Activated T-helper 2 cell treated with anti-CD3 and anti-CD28 coated beads, Interferon-gamma antibody, Interleukin-2, Interleukin-4, amounts not matched to agents 10 μg/mL and 5 μg/mL and 100 μg/mL, durations not matched to agents 14 hours and 24 hours and 36 hours (primary cell): ENCODE measurements at places on chromosomes 2 and 18. TPM values are rescaled to one million over a fixed set of nuclear protein-coding genes. Genes with fewer than 3 reads are reported as not detected.
A peak's percentile ranks its signal among the peaks of the same experiment; 100 is the strongest.

GRCh38 chr18:68778280-68778886, 19.5 kb upstream of the CCDC102B start:
- H3K27ac ChIP-seq: no peak overlapping the region
- no peak for DNase-seq
- no peak overlapping the region for H3K4me3 ChIP-seq
- H3K36me3 ChIP-seq: no peaks in the 10 kb centered on the region
- H3K4me1 ChIP-seq: no peaks in the 10 kb centered on the region
- no peaks in the 10 kb centered on the region for H3K27me3 ChIP-seq

- H3K4me3 ChIP-seq: no peak overlapping the region
- H3K27ac ChIP-seq: no peak overlapping the region
- DNase-seq: no peak
- no peaks in the 10 kb centered on the region for H3K36me3 ChIP-seq
These were observed 294.1 kb downstream of the BCL2 start for GRCh38 chr18:63025251-63026090.

DNA sequence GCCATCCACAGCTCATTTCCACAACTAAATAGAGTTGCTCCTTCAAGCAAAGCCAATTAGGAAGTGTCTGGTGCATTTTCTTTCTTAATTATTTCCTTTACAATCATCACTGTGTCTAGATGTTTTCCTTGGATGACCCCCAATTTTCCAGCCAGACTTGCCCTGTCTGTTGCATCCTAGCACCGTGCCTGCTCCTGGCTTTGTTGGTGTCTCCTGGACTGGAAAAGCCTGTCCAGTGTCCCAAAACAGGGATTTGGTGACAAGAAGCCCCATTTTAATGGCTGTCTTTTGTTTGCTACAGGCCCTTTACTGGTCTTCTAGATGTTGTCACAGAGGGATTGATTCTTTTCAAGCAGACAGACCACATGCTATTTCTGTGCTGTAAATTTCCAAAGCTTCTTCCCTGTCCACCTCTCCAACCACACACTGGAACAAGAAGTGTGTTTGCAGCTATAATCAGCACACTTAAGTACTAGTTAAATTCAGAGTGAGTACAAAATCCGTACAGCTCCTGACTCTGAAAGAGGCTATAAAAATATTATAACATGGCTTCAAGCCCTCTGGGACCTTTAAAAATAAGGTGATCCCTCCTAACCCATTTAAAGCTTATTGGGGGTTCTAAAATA, 38.4 kb downstream of the RNF144A start:
- no peak for DNase-seq
- no peaks in the 10 kb centered on the region for H3K27me3 ChIP-seq
- no peak overlapping the region for H3K4me3 ChIP-seq
- H3K4me1 ChIP-seq: peaks cover 18% of the 10 kb centered on the region
- H3K36me3 ChIP-seq: peaks cover 16% of the 10 kb centered on the region

Gene GALR1
- not detected in 2 replicates for total RNA-seq

DNA sequence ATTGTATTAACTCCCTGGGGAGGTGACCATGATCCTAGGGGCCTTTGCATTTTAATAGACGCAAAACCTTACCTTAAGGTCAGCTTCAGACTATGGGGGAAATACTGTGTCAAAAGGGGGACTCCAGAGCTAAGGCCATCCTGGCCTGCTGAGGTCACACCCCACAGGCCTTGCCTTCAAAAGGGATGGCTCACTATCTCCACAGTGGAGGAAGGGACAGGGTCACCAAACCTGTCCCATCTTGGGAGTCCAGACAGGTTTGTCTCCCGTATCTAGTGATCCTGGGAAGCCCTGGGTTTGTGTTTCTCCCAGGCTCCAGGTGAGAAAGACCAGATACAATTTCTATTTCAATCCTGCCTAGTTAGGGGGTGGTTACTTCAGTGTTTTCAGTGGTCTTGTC, 24.9 kb downstream of the CAPN14 start:
- H3K27ac ChIP-seq: no peak overlapping the region
- no peaks in the 10 kb centered on the region for H3K4me1 ChIP-seq
- H3K27me3 ChIP-seq: no peaks in the 10 kb centered on the region
- H3K4me3 ChIP-seq: no peak overlapping the region
- no peak for DNase-seq
- no peaks in the 10 kb centered on the region for H3K36me3 ChIP-seq

DNA sequence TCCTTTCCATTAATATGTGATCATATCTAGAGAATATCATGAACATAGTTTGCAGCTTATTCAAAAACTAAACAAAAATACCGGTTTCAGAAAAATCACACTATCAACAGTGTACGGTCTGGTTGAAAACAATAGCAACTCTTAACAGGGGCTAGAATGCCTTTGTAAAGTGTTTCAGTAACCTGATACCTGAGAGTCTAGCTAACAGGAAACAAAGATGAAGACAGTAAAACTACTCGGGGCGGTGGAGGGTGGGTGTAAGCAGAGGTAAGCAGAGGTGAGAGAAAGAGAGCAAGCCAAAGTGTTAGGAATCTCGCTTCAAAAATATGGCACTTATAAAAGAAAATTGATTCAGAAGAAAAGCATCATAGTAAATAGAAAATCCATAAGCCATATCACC, 109.0 kb upstream of the RGPD4 start:
- H3K36me3 ChIP-seq: no peaks in the 10 kb centered on the region
- no peak for DNase-seq
- no peak overlapping the region for H3K4me3 ChIP-seq
- no peak overlapping the region for H3K27ac ChIP-seq
- H3K4me1 ChIP-seq: no peaks in the 10 kb centered on the region

- H3K27me3 ChIP-seq: no peaks in the 10 kb centered on the region
- DNase-seq: no peak
- no peak overlapping the region for H3K4me3 ChIP-seq
- no peaks in the 10 kb centered on the region for H3K4me1 ChIP-seq
- H3K36me3 ChIP-seq: no peaks in the 10 kb centered on the region
- H3K27ac ChIP-seq: no peak overlapping the region
These were observed 60.7 kb upstream of the GATA6 start for GRCh38 chr18:22108674-22109073.

- no peak overlapping the region for H3K27ac ChIP-seq
- no peaks in the 10 kb centered on the region for H3K4me1 ChIP-seq
- no peaks in the 10 kb centered on the region for H3K36me3 ChIP-seq
- H3K27me3 ChIP-seq: no peaks in the 10 kb centered on the region
- H3K4me3 ChIP-seq: no peak overlapping the region
These were observed 207.1 kb downstream of the SPAG16 start for GRCh38 chr2:213491376-213491775.

- H3K36me3 ChIP-seq: no peaks in the 10 kb centered on the region
- no peak for DNase-seq
- no peak overlapping the region for H3K27ac ChIP-seq
- H3K4me1 ChIP-seq: peaks cover 51% of the 10 kb centered on the region
- peaks cover 48% of the 10 kb centered on the region for H3K27me3 ChIP-seq
- peak overlapping the region; percentile 40 for H3K4me3 ChIP-seq
These were observed 18.4 kb downstream of the GPR55 start for GRCh38 chr2:230906471-230907230.

Gene RAB31
- 0.73 and 0.80 TPM in 2 replicates for total RNA-seq

GRCh38 chr2:202095235-202095634, 22.2 kb downstream of the KIAA2012 start:
- no peak for DNase-seq
- no peaks in the 10 kb centered on the region for H3K36me3 ChIP-seq
- H3K4me1 ChIP-seq: no peaks in the 10 kb centered on the region
- no peak overlapping the region for H3K27ac ChIP-seq

Gene STPG4
- total RNA-seq: not detected in 2 replicates

GRCh38 chr18:48324651-48325050, 84.5 kb downstream of the ZBTB7C start:
- DNase-seq: no peak
- H3K27ac ChIP-seq: no peak overlapping the region

GRCh38 chr2:186348200-186348599, 137.9 kb upstream of the ZC3H15 start:
- no peak overlapping the region for H3K4me3 ChIP-seq
- DNase-seq: no peak
- no peaks in the 10 kb centered on the region for H3K36me3 ChIP-seq
- peaks cover 2% of the 10 kb centered on the region for H3K4me1 ChIP-seq

Gene CRYGD
- total RNA-seq: not detected in 2 replicates
